Activated T-cell treated with anti-CD3 and anti-CD28 coated beads, Interleukin-2, amount 50 U/mL, for 4 hours (primary cell): ENCODE measurements at places on chromosomes 2 and 18. TPM values are rescaled to one million over a fixed set of nuclear protein-coding genes. Genes with fewer than 3 reads are reported as not detected.

GDF7 gene
- not detected for total RNA-seq

HYCC2 gene
- 27.7 TPM for total RNA-seq

APLF gene
- total RNA-seq, result 1.6 TPM

- DNase-seq, result no peak
These were observed 307.9 kb downstream of the TXNL1 start for GRCh38 chr18:56330366-56331110.

GRCh38 chr2:69168950-69169654 is 156.1 kb downstream of the ANTXR1 start:
- DNase-seq, result no peak

GRCh38 chr18:51266773-51267172 is 69.3 kb upstream of the MEX3C start:
- DNase-seq, result no peak

- no peak for DNase-seq
These were observed 502.2 kb upstream of the ZEB2 start for GRCh38 chr2:145021962-145022665.

DNA sequence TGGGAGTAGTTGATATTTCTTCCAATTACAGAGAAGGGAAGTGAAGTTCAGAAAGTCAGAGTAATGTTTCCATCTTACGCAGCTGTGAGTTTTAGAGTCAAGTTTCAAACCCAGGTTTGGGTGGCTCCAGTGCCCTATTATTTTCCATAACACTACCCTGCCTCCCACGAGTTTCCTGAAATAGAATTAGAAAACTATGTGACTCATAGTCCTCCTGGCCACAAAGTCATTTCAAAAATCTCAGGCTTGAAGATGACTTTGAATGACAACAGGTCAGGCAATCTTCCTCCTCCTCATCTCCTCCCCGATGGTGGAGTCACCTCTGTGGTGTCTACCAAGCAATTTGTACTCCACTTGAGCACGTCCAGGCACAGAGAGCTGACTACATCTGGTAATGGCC is 212.3 kb upstream of the TRIB2 start:
- no peak for DNase-seq

DNA sequence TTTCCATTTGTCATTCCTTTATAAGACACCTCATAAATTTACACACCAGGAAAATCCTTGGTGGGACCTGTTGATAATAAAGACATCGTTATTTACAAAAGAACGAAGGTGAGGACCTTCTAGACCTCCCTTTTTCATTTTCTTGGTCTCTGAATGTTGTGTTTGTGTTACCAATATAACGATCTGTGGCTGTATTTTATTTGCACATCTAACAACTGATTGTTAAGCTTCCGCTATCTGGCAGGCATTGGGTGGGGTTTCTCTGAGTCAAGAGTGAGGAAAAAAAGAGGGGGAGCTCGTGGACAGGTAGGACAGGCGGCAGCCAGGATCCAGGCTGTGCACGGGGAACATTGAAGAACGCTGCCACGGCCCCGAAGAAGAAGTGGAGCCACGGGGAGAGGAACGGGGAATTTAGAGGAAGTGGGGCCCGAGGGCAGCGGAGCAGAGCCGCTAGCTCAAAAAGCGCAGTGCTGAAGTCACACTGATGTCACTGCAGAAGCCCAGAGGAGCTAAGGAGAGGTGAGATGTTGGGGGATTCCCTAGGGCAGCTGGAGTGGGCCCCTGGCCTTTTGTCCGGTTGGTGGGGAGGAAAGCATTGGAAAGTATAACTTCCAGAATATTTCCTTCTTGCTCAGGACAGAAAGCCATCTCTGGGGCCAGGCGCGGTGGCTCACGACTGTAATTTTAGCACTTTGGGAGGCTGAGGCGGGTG is 20.9 kb upstream of the DNMT3A start:
- DNase-seq, result peak; percentile 42

GRCh38 chr2:228927028-228928010 is 343.8 kb downstream of the PID1 start:
- no peak for DNase-seq
